Breast epithelium (tissue), 4 donors: ENCODE measurements at places on chromosomes 5 and 9.

- no peak for DNase-seq
These were observed 22.4 kb downstream of the C9 start for GRCh38 chr5:39341896-39342295.

GRCh38 chr5:1782385-1783215, 17.0 kb downstream of the MRPL36 start:
- DNase-seq: peak; percentile 14

- DNase-seq: no peak
These were observed 54.8 kb upstream of the RASGRF2 start for GRCh38 chr5:80905405-80905804.

- no peak for DNase-seq
These were observed 550.0 kb downstream of the PTPRD start for GRCh38 chr9:10062629-10063395.

DNA sequence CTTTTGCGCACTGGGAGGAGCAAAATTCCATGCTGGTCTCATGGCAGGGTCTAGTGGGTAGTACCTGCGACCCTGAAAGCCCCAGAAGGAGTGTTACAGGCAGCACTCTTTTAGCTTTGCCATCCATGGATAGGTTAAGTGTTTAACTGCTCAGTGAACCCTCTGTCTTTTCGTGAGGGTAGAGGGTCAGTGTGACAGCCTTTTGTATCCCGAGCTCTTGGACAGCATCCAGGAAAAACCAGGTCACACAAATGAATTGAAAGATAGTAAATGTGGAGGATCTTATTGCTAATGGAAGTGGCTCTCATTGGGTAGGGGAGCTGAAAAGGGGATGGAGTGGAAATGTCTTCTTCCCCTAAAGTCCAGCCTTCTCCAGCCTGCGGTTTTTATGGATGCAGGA, 57.8 kb upstream of the CCDC112 start:
- DNase-seq: no peak

- DNase-seq: no peak
These were observed 26.9 kb upstream of the LTC4S start for GRCh38 chr5:179766726-179767455.

- no peak for DNase-seq
These were observed 136.5 kb upstream of the STK32A start for GRCh38 chr5:147098233-147098790.

GRCh38 chr5:179154346-179154990, 94.3 kb downstream of the ZNF354C start:
- DNase-seq: peak; percentile 43

DNA sequence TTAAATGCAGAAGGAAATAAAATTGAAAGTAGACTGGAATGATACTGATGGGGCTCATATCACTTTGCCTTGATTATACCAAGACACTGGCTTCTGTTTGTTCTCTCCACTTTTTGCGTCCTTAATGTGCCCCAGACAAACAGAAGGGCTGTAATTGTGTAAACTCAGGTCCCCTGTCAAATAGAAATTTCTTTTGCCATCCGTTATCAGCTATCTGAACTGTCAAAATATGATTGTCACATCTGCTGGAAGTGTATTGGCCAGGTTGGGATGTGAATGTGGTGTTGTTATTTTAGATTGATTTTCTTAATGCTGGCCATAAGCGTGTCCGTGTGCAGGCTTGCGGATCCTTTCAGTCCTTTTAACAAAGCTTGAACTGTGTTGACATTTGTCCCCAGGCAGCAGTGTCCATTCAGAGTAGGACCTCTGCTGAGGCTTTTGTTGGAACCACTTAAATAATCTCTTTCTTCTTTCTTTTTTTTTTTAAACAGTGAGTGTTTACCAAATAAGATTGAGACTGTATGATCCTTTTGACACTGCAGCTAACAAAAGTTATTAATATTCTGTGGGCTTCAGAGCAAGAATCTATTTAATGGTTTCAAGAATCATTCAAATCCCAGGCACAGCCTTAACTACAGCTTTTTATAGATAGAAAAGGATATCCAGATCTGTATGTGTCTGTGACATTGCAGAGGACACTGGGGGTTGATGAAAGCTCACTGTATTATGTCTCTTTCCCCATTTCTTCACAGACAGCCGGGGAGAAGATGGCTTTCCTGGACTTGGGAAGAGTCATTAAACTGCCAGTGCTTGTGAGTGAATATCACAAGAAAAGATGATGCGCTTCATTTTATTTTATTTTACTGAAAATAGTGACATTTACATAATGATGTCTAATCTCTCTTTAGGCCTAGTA, 171.7 kb downstream of the ZNF608 start:
- DNase-seq: no peak

DNA sequence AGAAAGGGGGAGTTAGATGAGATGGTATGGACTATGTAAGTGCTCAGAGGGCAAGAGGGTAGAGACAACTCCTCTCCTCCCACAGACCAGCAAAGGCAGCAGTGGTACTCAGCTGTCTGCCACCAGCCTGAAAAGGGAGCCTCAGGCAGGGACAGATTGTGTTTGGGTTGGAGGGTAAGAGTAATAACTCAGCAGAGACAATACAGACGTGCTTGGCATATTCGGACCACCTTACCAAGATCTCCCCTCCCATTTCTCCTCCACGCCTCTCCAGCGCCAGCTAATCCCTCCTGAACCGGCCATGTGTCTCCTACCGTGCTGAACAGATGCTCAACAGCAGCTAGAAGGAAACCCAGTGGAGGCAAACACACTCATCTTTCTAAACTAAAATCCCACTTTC, 180.8 kb downstream of the ASTN2 start:
- no peak for DNase-seq

DNA sequence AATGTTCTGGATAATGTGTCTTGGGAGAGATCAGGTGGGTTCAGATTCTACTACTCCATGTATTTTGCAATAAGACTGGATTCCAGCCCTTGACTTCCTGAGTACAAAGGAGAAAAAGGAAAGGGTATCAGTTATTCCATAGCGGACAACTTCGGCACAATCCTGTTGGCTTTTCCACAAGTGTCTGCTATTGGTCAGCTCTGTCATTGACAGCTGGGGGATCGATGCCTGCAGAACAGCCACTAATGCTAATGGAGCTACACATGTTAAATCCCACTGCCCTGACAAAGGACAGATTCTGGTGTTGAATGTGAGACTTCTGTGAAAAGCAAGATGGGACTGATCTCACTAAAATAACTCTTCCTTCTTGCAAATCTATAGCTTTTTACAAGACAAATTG, 41.2 kb downstream of the IZUMO3 start:
- DNase-seq: no peak

DNA sequence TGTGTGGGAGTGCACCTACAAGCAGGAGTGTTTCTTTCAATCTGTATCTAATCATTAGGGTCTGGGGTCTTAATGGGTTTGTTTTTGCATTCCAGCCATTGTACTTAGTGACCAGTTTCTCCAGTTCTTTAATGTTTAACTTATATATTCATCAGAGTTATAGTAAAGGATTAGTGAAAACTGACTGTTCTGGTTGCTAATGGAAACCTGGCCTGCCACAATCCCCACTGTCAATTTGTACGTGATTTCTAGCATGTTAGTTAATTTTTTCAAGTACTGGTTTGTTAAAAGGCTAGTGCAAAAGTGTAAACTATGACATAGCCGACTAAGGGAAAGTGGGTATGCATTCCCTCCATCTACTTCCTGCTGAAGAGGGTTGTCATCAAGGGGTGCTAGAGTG, 276.1 kb downstream of the HTR1A start:
- DNase-seq: no peak

DNA sequence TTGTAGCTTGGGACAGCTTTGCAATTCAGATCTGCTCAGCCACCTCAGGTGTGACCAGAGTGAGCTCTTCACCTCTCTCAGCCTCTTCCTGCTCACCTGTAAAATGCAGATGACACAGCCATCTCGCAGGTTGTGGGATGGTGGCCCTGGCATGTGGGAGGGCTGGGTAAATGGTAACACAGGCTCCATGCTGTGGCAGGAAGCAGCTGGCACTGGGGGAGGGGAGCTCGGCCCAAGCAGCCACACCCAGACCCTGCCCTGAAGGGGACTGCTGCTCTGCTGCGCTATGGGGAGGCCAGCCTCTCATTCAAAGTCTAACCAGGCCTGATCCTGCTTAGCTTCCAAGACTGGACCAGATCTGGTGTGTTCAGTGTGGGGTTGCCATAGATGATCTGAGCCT, 24.1 kb downstream of the PHF2 start:
- DNase-seq: no peak

DNA sequence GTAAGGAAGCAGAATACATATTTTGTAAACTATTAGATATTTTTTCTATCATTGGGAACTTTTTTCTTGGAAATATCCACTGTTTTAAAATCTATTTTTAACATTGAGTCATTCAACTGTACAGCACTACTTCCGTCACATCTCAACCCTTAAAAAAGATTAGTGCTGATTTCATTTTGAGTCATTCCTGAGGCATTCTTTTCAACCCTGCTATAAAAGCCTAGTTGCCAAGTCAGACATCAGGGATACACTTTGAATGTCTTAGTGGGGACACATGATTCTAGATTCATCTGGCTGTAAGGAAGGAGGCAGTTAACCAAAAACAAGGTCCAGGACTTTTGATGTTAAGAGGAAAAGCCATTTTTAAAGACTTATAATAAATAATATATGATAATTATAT, 160.9 kb downstream of the GIN1 start:
- DNase-seq: no peak

- no peak for DNase-seq
These were observed 234.6 kb downstream of the GADD45G start for GRCh38 chr9:89839449-89839848.

- DNase-seq: peak; percentile 13
These were observed 5.2 kb downstream of the FCN2 start for GRCh38 chr9:134885679-134886412.

DNA sequence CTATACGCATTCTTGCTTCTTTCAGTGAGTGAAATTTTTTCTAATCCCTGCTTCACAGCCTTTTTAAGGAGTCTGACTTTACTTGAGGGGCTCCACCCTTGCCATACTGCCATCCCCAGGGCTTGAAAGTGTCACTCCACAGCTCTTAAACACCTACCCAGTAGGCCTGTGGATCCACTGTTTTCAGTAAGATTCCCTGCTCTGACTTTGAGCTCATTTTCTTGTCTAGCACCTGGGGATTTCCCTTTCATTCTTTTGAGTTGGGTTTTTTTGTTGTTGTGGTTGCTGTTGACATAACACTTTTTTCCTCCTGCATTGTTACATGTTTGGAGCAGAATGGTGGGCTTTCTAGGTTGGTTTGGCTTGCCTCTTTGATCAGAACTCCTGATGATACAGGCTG, 23.6 kb downstream of the SREK1IP1 start:
- no peak for DNase-seq

- no peak for DNase-seq
These were observed 36.5 kb downstream of the SYK start for GRCh38 chr9:90838098-90838497.

DNA sequence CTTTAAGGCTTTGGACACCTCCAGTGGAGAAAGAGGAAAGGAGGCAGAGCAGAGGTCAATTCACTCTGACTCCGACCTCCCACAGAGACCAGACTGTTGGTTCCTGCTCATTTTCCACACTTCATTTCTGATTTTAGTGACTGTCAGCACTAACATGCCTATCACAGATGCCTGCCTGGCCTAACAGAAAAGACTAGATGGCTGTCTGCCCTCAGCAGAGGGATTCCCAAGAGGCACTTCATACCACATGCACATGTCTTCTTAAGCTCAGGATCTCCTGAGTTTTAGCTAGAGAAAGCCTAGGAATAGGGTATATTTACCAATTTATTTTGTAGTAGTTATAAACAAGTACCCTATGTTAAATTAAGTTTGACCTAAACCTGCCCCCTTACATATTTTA, 336.0 kb downstream of the ENC1 start:
- DNase-seq: no peak

DNA sequence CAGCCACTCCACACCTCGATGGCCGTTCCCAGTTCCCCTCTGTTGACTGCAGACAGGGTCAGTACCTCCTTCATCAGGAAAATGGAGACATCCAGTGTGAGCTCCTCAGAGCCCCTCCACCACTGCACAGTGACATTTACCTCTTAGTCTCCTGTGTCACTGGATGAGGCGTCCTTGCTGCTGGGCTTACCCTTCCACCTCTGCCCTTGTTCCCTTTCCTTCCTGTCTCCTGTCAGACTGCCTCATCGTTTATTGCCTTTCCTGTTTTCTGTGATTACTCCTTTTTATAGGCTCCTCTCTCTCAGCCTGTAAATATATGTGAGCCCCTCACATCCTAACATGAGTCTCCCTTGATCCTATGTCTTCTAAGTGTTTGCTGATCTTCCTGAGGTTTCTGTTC, 23.2 kb upstream of the SPTAN1 start:
- no peak for DNase-seq

GRCh38 chr5:139787257-139787567, 8.4 kb upstream of the PSD2 start:
- no peak for DNase-seq

DNA sequence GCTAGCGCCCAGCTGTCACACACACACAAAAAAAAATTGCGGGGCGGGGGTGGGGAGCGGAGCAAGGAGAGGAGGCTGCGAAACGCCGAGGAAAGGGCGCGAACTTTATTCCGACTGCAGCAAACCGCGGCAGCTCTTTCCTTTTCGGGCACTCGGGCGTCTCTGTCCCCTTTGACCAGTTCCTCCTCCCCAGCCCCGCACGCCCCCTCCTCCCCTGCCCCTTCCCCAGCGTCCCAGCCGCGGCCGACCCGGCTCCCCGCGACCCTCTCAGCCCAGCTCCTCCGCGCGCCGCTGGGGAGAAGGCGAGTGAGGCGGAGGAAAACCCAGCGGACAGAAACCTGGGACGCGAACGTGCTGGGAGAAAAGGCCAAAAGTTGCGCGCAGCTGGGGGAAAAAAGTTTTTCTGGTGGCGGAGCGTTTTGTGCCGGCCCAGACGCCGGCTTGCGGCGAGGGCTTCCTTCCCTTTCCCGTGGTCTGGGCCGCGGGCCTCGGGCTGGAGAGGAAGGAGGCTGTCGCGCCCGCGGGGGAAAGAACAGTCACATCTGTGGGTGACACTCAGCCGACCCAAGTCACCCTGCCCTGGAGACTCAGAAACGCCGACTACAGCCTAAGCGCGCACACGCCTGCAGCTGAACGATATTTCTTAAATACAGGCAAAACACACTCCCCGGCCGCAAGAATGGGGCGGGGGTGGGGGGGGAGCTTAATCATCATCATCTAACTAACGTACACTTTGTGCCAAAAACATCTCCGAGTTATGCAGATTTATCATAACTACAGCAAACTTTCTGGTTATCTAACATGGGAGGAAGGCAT, 1.1 kb upstream of the BNC2 start:
- DNase-seq: no peak
